ENCODE measurements at places on chromosomes 11 and 22.

GRCh38 chr11:1496091-1496760, 9.6 kb upstream of the MOB2 start:
- DNase-seq, result no peak

- DNase-seq, result no peak
Measured at GRCh38 chr22:31136711-31137110, 3.6 kb downstream of the PLA2G3 start.

GRCh38 chr11:41458641-41459040, 811 bp downstream of the LRRC4C start:
- DNase-seq, result peak; percentile 59

DNA sequence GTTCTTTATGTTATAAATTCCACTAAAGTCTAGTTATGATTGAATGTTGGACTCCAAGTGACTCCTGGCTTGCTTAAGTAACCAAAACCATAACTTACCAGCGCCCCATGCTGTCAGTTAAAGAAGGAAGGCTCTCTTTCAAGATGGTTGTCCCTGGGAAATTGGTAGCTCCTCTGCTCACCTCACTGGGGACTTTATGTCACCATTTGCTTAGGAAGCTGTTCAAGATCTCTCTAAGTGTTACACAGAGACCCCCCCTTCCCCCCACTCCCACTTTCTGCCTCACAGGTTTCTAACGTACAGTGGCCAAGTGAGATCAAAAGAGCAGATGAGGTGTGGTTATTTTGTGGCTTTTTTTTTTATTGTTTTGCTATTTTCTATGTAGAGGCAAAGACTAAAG, 301.8 kb downstream of the AASDHPPT start:
- no peak for DNase-seq

DNA sequence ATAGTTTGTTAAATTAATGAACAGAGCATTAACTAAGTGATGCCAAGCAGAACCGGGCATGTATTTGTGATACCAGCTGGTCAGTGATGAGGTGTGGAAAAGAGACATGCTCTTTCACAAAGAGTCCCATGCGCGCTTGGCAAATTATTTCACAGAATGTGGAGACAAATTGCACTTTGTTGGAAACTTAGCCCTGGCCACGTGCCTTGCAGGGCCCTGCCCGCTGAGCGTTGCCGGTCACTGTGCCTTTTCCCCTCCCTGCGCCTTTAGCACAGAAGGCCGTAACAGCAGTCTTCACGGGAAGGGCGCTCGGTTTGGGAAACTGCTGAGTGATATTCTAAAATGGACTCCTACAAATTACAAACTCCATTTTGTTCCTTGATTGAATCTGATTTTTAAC, 235.9 kb downstream of the TBC1D22A start:
- no peak for DNase-seq

DNA sequence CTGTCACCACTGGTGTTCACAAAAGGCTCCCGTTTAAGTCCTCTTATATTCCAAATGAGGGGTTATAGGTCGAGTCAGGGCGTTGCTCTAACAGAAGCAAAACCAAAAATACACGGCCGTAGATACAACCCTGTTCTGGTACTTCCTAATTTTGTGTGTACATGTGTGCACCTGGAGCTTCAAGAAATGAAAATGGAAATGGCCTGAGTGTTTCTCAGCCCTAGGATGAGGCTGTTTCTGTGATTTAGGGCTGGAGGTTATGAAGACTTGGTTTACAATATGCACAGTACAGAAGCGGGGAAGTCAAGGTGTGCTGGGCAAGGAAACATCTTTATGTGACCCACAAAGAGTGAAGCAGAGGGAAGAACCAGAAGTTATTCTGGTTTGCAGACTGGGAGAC, 110.4 kb upstream of the OR4B1 start:
- DNase-seq, result no peak

- no peak for DNase-seq
Measured at GRCh38 chr22:47382164-47382890, 619.9 kb downstream of the TBC1D22A start.

GRCh38 chr11:133950874-133951326, 5.9 kb downstream of the IGSF9B start:
- no peak for DNase-seq

DNA sequence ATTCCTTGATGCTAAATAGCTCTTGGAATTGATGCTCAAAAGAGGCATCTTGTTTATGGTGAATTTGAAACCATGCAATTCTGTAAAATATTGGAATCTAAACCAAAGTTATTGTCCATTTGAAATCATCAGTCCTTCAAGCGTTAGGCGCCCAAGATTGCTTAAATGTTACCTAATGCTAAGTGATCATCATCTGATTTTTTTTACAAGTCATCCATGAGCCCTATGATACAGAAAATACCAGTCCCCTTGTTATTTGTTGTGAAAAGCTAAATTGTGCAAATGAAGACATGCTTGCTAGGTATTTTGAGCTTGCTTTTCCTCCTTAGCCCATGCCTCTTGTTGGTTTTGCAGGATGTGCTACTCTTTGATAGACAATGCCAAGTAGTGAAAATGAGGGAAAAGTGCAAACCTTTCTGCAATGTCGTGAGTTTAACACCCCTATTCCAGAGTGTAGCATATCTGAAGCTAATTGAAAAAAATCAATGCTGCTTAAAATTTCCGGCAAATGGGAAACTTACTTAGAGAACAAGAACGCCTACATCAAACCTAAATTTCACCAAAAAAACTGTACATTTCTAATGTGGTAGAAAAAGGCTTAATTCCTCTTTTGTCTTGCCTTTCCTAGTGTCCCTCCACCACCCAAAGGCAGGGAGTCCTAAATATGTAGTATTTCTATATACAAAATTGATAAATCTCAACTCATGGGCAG, 1.9 kb downstream of the GRK3 start:
- DNase-seq, result no peak

DNA sequence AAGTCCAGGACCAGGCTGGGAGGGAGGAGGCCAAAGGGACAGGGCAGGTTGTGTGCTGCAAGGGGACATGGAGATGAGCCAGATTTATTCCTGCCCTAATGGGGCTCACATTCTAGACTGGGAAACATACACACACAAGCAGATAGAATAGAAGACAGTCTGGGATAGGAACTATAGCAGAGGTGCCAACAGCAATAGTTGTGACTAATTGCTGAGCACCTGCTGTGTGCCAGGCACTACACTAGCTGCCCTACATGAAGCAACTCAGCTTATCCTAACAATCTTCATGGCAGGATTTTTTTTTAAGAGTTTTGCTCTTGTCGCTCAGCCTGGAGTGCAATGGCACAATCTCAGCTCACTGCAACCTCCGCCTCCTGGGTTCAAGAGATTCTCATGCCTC, 11.4 kb downstream of the MOGAT2 start:
- no peak for DNase-seq

DNA sequence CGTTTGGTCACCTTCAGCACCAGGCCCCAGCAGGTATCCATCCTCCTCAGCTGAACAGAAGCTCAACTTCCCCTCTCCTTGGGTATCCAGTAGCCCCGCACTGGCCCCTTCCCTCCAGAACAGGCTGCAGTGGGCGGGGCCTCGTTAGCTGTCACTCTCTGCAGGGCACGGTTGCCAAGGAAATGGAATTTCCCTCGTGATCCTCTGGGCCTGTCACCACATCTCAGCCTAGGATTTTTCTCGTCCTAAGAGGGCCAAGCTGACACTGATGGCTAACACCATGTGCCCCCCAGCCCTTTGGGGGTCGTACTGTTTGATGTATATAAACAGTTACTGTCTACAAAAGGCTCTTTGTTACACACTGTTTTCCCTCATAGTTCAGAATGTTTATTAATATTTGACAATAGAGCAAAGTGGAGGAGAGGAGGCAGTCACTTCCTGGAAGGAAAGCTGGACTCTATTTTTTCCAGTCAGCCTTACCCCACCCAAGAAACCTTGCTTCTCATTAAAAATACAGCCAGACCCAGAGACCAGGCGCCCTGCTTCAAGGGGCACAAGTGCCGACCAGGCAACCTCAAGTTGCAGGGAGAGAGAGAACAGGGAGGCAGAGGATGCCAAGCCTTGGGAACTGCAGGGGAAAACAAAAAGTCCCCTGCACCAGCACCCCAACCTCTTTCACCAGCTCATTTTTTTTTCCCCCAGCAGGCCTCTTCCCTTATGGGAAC, 44.5 kb downstream of the FEZ1 start:
- DNase-seq, result peak; percentile 13

GRCh38 chr22:44914026-44914721, 95.6 kb downstream of the PHF21B start:
- no peak for DNase-seq

DNA sequence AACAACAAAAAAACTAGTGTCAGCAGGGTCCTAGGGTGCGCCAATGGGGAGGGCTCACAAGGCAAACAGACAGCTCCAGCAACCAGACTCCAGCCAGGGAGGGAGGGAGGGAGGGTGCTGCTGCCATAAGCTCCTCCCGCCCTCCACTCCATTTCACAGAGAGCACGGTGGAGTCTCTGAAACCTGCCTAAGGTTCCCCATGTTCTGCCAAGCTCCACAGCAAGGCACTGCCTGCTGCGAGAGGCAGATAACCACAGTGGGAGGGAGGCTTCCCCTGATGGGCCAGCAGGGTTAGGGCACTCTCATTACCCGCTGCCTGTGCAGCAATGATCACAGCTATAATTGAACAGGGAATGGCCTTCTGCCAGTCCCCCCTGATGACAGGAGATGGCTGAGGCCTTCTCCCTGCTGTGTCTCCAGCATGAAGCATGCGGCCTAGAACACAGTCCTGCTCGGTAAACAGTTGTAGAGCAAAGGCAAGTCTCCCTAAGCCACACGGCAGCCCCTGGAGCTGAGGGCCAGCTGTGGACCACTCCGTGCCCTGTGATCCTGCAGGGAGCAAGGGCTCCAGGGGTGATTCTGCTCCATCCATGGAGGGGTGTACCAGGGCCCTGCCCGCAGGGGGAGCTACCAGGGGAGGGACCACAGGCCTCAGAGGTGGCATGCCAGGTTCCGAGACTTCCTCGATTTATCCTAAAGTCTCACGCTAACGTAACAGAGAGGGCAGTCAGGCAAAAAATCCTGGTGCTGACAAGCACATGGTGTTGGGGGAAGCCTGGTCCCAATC, 42.9 kb downstream of the PC start:
- DNase-seq, result no peak

DNA sequence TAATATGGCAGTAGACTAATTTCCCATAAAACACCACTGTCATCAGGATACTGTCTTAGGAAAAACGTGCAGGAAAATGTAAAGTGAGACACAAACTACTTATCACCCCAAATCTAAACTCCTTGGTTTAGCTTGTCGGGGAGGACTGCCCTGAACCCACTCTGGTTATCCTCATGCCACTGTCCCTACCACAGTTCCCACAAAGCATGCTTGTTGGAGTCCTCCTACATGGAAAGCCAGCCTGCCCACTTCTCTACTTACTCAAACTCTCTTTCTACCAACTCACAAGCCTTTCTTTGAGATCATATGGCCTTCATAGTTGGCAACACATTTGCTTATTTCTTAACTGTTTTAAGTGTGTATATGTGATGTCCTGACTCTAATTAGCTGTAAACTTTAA, 179.0 kb downstream of the SWAP70 start:
- no peak for DNase-seq

DNA sequence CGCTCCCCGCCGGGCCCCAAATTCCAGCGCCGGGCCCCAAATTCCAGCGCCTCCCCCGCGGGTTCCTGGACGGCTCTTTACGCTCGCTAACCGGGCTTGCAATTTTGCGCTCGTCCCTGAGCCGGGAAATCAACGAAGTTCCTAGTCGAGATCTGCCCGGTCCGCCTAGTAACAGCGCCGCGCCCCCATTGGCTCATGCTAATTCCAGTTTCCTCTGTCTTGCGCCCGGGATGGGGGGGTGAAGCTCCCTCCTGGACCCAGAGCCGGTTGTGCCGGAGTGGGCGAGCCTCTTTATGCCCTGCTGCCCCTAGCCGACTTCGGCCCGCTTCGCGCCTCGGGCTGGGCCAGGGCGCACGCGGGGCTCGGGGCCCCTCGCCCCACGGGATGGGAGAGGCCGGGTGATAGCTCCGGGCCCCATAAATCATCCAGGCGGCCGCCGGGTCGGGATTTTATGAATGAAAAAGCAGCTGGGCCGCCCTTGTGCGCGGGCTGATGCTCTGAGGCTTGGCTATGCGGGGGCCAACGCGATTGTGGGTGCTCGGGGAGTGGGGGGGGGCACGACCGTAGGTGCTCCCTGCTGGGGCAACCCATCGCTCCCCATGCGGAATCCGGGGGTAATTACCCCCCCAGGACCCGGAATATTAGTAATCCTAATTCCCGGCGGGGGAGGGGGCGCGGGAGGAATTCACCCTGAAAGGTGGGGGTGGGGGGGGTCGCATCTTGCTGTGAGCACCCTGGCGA, 1.8 kb upstream of the CCND1 start:
- peak; percentile 79 for DNase-seq

- DNase-seq, result no peak
Measured at GRCh38 chr11:465896-466530, 15.9 kb downstream of the PTDSS2 start.

DNA sequence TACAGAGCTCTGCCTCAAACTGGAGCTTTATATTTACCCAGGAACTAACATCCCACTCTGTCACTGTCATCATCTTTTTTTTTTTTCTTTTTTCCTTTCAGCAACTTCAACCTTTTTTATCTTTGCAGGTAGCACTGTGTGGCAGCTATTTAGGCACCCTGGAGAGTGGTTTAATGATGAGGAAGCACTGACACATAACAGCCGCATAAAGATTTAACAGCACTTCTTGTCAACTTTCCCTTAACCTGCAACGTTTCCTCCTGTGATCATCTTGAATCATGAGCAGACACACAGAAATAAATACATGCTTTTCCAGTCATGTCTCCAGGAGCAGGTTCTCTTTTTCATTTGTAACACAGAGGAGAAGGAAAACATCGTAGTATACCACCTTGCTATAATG, 34.8 kb downstream of the PDGFD start:
- no peak for DNase-seq

DNA sequence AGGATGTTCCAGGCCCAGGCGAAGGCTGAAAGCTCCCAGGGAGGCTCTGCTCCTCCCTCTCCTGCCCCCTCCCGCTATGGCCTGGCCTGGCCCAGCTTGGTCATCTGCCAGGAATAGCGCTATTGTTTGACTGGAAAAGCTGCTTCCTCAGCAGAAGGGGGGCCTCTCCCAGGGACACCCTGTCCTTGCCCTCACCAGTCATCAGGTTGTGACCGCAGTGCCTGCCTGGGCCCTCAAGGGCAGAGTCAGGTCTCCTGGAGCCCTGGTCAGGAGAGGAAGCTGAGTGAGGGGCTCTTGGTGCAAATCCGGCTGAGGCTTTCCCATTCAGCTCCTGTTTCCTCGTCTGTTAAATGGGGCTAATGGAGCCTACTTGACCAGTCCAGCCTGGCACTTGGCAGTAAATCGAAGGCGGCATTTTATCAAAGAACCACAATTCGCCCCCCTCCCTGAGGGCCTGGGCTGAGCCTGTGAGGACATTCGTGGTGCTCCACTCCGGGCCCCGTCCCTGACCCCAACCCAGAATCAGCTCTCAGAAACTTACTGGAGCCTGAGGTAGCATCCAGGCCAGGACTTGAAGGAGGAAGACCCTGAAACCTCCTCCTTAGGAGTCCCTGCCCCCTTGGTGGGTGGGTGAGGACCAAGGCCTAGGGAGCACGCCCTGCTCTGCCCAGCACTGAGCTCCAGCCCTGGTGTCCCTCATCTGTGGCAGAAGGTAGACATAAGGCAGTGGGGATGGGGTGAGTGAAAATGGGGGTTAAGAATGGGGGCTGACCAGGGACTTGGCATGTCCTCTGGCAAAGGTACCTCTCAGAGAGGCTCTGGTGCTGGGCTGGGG, 2.0 kb upstream of the CASTOR1 start:
- DNase-seq, result peak; percentile 20

All from NCI-H1105 treated with DMSO at 0.1 percent for 48 hours (cell line).